ENCODE measurements at places on chromosomes 3 and 15.

- DNase-seq, result no peak
Measured at GRCh38 chr3:146814601-146815315, 209.6 kb upstream of the PLSCR5 start.

GRCh38 chr3:188432802-188433520 is 279.0 kb downstream of the LPP start:
- no peak for DNase-seq

DNA sequence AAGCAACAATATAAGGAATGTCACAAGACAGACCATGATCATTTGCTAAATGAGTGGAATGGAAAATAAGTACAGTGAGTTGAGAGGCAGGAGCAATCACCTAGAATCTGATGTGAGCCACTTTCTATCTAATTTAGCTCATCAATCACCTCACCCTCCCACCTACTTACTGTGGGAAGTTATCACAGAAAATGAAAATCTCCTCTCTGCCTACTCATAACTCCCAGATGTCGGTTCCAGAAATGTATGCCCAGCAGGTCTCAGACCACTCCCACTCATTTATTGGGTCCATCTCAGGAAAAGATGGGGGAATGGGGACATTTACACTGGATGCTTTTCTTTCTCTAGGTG is 270.9 kb downstream of the FHIT start:
- DNase-seq, result no peak

DNA sequence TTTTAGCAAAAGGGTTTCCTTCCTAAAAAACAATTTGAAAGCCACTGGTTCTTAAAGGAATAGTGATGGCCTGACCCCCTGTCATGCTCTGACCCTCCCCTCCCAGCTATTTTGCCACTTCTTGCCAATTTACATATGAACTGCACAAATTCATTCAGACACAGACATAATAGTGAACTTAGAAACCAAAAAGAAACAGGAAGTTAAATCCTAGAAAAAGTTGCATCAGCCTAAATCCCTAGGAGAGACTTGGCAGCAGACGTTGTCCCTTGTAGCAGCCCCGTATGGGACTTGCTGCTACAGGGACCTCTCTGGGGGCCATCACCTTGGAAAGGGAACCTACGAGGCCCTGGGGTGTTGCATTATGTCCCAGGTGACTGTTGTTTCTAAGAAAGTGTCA is 14.3 kb upstream of the PDE8A start:
- no peak for DNase-seq

DNA sequence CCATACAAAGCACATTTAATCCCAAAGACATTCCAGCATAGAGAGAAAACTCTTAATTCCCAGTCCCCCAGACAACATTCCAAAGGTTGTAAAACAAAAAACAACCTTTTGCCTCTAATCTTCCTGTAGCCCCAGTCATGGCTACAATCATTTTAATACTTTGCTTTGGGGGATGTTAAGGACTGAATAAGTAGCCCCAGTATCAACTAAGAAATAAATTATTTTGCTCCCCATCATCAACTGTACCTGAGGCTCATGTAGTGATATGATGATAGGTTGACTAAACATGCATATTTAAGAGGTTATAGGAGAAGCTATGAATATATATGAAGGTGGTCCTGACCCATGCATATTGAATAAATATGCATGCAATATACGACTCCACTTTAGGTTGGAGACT is 40.6 kb downstream of the PRR20G start:
- DNase-seq, result no peak

DNA sequence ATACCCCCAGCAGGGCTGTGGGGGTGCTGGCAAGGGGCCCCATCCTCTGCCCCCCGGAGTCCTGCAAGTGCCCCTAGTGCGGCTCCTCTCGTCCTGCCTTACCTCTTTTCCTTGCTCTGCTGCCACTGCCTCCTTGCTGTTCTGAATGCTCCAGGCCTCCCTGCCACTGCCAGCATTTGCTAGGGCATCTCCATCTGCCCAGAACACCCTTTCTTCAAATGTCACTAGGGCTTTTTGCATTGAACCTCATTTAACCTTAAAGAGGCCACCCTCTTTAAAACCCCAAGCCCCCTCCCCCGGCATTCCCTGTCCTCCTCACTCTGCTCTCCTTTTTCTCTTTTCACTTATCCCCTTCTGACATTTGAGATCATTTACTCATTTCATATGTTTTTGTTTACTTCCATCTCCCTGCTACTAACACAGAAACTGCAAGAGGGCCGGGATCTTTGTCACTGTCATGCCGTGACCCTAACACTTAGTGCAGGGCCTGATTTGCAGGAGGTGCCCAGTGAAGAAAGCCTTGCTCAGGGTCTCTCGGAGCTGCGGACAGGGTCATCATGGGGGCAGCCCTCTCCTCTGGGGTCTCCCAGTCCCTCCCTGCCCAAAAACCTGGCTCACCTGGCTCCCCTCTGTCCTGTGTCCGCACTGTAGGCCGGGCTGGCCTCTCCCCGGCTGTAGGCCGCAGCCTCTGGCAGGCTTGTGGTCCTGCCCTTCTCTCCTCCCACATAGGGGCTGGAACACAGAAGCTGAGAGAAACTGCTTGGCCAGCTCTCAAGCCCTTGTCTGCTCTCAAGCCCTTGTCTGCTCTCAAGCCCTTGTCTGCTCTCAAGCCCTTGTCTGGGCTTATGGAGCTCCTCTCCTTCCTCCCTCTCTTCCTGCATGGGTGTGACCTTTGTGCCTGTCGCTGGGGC is at the start of gene ACOX2:
Gene ACOX2, minus strand, starts transcription at position 690 of the 911 bp plus-strand sequence. CDS start 2,084 bp downstream, outside the sequence.
- DNase-seq, result no peak

- no peak for DNase-seq
Measured at GRCh38 chr3:120477781-120478180, 27.0 kb upstream of the FSTL1 start.

GRCh38 chr3:102736288-102736974 is 301.6 kb downstream of the ZPLD1 start:
- no peak for DNase-seq

GRCh38 chr3:190601622-190602021 is 87.7 kb downstream of the IL1RAP start:
- no peak for DNase-seq

DNA sequence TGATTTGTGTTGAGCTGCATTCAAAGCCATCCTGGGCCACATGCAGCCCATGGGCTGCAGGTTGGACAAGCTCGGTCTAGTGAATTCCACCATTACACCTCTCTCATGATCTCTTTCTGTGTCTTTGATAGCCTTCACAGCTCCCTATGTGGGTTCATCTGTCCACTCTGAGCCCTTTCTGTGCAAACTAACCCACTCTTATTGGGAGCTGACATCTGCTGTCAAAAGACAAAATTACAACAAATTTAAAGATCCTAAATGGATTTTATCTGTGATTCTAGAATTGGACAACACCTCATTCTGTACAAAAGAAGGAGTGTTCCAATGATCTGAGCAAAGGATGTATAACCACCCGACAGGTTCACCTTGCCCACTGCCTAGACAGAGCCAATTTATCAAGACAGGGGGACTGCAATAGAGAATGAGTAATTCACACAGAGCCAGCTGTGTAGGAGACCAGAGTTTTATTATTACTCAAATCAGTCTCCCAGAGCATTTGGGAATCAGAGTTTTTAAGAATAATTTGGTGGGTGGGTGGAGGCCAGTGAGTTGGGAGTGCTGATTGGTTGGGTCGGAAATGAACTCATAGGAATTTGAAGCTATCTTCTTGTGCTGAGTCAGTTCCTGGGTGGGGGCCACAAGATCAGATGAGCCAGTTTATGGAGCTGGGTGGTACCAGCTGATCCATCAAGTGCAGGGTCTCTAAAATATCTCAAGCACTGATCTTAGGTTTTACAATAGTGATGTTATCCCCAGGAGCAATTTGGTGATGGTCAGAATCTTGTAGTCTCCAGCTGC is 2.6 kb upstream of the XYLB start:
- DNase-seq, result no peak

- no peak for DNase-seq
Measured at GRCh38 chr3:128285967-128286321, 132.7 kb downstream of the EEFSEC start.

DNA sequence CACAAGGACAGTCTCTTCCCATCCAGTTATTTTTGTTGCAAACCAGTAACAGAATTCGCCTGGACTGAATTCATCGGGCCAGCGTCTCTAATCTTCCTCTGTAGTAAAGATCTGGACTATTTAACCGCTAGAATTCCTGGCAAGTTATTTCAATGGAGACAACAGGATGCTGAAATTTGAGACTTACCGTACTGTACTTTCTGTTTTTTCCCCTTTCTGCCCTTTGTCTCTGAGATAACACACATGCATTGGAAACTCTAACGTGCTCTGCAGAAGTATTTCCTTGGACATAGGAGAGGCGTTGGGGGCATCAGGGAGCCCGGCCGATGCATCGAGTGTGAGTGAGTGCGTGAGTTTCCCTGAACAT is 61.5 kb downstream of the ASB7 start:
- no peak for DNase-seq

DNA sequence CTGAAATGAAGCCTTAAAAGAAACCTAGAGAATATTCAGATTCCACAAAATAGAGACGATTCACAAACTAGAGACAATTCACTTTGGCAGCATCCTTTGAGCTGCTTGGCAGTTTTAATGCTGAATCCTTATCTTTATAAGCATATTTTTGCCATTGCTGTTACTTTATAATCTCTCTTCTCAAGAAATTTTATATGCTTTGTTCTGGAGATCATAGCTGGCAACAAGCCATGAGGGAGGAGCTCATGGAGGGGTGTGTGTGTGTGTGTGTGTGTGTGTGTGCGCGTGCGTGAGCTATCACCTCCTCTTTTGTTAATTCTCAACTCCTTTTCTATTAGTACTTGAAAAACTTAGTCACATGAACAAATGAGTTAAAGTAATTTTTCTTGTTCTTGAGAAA is 495.0 kb upstream of the RGMA start:
- no peak for DNase-seq

- no peak for DNase-seq
Measured at GRCh38 chr15:76546805-76547204, 210.2 kb downstream of the ISL2 start.

DNA sequence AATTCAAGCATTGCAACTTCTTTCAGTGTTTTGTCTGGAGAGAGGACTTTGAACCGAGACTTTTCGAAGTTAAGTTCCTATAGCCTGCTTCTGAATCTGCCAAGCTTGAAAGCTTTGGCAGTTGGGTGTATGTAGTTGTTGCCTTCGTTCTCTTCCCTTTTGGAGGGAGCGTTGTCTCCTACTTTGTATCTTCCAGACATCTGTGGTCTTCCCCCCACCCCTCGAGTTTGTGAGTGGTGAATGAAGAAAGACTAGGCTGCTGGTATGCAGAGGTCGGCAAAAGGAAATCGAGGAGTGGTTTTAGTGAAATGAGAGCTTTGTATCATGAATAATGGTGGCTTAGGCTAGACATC is 1.3 kb downstream of the CTNNB1 start:
- DNase-seq, result no peak

DNA sequence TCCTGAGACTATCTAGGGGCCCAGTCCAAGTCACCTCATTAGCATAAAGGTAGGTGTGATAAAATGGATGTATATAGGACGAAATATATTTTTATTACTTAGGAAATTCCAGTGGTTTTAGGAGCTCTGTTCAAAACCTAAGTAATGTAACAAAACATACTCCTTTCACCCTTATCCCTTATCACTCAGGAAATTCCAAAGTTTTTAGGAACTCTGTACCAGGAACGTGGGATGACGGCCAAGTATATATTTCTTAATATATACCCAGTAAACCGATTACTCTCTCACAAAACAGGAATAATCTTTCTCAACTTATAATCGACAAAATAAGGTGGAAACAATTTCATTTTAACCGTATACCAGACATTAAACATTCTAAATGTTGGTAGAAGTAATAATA is 195.7 kb downstream of the ZPLD1 start:
- DNase-seq, result no peak

DNA sequence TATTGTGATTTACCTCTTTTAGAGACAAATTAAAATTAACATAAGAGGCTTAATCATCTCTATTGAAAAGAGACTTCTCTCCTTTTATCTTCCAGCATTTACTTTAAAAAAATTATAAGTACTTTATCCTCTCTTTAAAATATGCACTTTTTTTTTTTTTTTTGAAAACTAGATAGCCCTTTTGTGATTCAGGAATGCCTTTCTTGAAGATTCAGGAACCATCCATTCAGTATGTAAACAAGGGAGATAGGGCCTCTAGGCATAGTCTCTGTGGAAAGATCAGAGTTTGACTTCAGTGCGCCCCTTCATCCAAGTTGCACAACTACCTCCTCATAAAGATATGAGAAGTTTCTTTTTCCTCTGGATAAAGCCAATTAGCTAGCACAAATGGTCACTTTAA is 1163.7 kb downstream of the SI start:
- DNase-seq, result no peak

- DNase-seq, result no peak
Measured at GRCh38 chr3:132380920-132381319, 36.4 kb upstream of the DNAJC13 start.

- DNase-seq, result no peak
Measured at GRCh38 chr3:29576181-29576580, 295.3 kb downstream of the RBMS3 start.

DNA sequence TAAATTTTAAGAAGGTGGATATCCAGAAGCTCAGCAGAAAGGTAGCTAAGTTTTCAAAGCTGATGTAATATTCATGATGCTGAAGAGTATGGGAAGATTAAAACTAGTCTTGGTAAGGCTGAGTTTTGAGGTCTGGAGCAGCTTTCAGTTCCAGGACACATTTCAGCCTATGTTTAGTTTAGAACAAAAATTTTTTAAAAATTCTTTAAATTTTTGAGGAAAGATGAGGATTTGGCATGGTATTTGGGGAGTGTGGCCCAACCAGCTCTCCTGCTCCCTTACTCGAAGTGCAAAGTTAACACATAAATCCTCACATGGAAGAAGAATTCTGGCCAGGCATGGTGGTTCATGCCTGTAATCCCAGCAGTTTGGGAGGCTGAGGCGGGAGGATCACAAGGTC is 1039.1 kb downstream of the NAALADL2 start:
- DNase-seq, result no peak
